ENCODE measurements at places on chromosomes 3 and 15.

- DNase-seq, result no peak
Observed at GRCh38 chr3:60076331-60076730, 1026.5 kb upstream of the CFAP20DC start.

DNA sequence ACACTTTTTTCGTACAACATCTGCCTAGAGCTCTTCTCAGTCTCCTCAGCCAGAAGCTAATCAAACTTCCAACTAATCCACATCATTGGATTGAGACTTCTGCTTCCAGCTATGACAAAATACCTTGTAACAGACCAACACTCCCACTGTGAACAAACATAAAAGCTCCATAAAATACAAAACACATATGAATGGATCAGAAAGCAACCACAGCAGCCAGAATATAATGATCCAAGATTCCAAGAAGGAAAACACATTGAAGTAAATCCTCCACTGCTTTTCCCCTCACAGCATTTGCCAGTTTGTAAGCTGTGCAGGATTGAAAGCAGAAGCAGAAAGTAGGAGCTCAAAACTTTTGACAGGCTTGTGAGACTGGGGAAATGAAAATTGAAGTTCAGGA lies 863.2 kb downstream of the TUSC7 start:
- no peak for DNase-seq

GRCh38 chr3:8713901-8714759 lies 19.5 kb upstream of the CAV3 start:
- peak; percentile 24 for DNase-seq

DNA sequence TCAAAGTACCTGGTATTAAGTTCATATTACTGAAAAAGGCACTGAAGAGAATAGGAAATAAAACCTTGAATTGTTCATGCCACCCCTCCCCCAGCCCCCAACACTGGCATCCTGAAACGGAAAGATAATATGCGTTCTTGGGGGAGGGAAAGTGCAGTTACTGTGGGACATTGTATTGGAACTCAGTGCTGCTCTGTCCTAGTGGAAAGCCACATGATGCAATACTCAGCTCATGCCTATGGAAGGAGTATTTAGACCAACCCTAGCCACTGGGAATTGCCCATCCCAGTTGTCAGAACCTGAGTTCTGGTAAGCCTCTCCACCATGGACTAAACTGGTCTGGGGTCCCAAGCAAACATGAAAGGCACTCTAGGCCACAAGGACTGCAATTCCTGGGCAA lies 680.8 kb upstream of the BCHE start:
- no peak for DNase-seq

- DNase-seq, result no peak
Observed at GRCh38 chr15:70209499-70209898, 111.8 kb upstream of the TLE3 start.

DNA sequence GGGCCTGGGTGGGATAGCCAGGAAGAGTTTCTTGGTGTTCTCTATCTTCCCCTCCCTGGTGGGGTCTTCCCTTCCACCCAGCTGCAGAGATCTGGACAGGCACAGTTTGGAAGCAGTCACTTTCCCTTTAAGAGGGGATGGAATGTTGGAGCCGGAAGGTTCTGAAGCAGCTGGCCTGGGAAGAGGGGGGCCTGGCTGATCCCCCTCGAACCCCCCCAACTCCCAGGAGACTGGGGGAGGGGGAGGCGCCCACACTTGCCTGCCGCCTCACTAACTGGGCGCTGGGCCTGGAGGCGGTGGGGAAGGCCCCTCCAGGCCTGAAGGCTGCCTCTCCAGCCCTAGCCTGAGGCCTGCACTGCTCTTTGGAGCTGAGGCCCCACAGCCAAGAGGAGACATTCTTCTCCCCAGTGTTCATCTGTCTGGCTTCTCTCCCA lies 1.4 kb downstream of the DVL3 start:
- DNase-seq, result peak; percentile 38

DNA sequence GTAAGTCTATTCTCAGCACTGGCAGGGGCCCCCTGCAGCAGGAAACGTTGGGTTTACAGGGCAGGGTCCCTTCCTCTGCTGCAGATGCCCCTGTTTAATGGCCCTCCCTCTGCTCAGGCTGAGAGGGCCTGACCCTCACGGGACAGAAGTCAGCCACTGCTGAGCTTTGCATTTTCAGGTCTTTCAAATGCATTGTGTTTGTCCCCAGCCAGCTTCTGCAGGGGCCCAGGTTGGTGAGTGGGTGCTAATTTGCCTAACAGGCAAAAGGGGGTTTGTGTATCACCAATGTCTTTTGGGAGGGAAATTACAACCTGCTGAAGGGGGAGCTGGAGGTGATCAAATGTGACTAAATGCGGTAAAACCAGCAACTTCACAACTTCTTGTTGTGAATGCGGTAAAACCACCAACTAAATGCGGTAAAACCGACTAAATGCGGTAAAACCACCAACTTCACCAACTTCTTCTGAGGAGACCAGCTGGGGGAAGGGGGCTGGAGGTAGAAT lies 44.8 kb upstream of the UBE2E1 start:
- no peak for DNase-seq

DNA sequence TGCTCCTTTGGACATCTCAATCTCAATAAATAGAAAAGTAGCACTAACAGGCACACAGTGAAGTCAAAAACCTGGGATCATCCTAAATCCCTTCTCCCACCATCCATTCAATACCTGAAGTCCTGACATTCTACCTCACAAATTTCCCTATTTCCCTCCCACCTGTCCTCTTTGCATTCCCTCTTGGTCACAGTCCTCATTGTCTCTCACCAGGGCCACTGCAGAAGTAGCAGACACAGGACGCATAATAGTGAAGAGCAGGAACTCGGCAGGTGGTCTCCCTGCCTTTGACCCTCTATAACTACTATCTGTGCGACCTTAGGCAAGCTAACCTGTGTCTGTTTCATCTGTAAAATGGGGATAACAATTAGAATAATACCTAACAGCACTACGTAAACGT lies 2.3 kb downstream of the THOC7 start:
- no peak for DNase-seq

- no peak for DNase-seq
Observed at GRCh38 chr3:36730966-36731365, 33.4 kb downstream of the DCLK3 start.

GRCh38 chr3:156303001-156303707 lies 182.8 kb downstream of the KCNAB1 start:
- no peak for DNase-seq

DNA sequence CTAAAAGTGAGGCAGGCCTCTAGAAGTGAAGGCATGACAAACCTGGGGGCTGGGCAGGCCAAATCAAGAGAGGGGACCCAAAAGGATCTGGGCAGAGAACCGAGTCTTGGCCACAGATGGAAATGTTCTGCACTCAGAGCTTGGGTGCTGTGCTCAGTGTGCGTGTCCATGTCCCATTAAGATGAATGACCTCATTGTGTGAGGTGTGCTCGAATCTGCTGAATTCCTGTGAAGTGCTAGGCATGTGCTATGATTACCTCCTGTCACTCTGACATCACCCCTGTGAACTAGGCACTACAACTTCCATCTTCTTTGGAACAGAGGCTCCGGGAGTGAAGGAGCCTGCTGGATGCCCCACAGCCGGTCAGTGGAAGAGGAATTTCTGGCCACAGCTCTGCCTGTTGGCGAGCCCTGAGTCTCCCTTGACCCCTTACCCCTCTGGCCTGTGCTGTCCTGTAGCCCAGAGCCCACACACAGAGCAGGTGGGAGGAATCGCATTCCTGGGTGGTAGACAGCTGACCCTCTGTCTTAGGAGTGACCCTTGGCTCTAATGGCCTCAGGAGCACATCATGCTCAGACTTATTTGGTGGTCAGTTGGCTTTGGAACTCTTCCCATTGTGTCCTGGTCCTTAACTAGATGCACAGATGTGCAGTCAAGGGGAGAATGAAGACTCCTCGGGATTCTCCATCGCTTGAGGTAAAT lies 67.6 kb upstream of the CTDSPL start:
- no peak for DNase-seq

DNA sequence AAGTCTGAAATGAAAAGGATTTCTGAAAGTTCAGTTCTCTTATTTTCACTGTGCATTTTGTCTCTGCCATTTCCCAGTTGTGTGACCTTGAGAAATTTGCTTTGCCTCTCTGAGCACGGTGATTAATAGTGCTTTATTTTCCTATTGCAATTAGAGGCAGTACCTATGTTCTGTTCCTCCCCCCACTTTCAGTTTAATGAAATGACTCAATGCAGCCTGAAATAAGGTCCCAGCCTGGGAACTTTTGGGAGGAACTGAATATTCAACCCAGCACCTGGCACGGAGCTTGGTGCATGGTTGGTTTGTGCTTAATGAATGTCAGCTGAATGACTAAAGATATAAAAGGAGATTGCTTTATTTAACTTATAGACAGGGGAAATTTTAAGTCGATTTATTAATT lies 352.6 kb downstream of the PDCD6IP start:
- no peak for DNase-seq

- no peak for DNase-seq
Observed at GRCh38 chr15:73212424-73212823, 156.3 kb downstream of the HCN4 start.

GRCh38 chr3:171558188-171558696 lies 98.0 kb upstream of the TNIK start:
- no peak for DNase-seq

DNA sequence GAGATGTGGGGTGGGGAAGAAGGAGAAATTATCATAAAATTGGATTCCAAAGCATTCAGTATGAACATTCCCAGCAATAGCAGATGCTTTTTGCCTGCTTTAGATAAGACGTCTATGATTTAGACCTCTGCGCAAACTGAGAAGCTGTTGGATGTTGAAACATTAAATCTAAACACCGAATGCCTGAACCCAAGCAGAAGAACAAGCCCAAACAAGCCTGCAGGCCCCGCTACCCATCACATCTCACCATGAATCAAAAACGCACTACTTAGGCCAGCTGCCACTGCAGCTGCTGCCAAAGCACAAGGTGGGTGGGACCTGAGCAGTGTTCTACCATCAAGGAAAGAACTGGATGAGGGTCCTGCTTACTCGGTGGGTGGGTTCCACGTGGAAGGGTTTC lies 24.4 kb upstream of the THBS1 start:
- no peak for DNase-seq

DNA sequence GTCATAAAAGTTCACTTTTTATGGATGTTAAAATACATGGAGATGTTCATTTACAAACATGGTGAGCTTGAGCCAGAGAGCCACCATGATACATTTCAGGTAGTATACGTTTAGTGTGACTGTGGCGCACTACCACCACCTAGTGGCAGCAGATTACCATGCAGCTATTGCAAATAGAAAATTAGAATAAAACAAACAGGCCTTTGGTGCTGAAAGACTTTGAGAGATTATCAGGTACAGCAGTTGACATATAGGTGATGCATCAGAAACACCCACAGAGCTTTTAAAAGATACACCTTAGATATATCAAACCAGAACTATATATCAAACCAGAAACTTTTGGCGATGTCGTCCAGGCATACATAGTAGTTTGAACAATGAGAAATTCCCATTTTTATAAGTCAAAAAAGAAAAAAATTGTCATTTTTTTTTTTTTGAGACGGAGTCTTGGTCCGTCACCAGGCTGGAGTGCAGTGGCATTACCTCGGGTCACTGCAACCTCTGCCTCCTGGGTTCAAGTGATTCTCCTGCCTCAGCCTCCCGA lies 42.0 kb upstream of the ICE2 start:
- peak; percentile 60 for DNase-seq

GRCh38 chr3:194326968-194327217 lies 24.2 kb downstream of the CPN2 start:
- DNase-seq, result no peak

DNA sequence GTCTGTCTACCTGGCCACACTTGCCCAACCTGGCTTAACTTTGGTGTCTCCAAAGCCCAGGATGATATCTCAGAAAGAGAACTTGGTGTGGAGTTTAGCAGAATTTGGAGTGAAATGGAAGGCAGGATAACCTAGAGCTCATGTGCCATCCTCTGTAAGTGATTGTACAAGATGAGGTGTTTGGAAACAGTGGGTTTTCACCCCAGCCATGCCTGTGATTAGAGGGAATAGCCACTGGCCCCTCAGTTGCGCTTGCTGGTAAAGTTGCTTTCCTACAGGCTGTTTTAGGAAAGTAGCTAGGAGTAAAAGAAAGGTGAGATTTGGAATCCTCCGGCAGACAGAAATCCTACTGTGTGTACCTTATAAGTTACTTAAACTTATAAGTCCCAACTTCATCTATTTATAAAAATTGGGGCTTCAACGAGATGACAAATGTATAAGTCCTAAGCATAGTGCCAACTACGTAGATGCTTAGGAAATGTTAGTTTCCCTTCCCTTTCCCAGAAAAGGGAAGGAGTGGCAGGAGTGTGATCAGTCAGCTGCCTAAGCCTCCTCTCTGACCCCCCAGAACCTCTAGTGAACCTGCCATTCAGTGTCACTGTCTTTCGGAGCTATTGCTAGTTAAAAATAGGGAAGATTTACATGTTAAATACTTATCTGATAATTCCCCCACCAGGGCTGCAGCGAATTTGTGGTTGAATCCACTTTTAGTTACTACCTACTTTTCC lies 13.4 kb upstream of the BMF start:
- DNase-seq, result no peak

DNA sequence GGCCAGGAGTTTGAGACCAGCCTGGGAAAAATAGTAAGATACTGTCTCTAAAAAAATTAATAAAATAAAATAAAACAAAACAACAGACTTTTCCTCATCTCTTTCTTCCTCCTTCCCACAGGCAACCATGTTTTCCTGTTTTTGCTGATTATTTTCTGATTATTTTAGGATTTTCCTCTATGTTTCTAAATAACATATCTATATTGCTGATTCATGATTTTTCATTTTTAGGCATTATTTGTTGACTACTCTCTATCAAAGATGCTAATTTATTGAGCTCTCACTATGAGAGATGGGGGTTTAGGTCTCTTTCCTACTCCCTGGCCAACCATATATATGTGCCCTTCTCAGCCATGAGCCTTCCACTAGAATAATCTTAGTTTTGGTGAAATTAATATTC lies 45.4 kb downstream of the SOX14 start:
- no peak for DNase-seq

DNA sequence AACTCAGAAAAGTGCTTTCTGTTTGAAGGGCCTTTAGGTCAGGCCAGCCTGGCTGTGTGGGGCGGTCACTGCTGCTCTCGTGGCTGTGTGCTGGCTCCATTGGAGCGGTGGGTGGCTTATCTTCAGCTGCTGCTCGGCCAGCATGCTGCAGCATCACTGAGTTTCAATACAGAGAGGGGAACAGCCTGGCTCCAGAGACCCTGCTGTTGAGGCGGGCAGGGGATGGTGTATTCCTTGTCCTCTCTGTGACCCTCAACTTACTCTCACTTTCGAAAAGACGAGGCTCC lies 248.5 kb upstream of the ONECUT1 start:
- no peak for DNase-seq

Data from Caco-2 (cell line).